ENCODE measurements at places on chromosomes 6 and 20. TPM values are rescaled to one million over a fixed set of nuclear protein-coding genes. Genes with fewer than 3 reads are reported as not detected.

Gene SDCBP2
- total RNA-seq, result 2.1 TPM

Gene POM121L2
- total RNA-seq, result not detected

Gene CCN6
- not detected for total RNA-seq

Gene SLC29A1
- 13.4 TPM for total RNA-seq

Gene HLA-DQA1
- total RNA-seq, result not detected

Gene C6orf15
- not detected for total RNA-seq

Gene PTCHD4
- total RNA-seq, result 5.8 TPM

All from fibroblast of lung (primary cell).